Activated CD8-positive, alpha-beta T cell treated with anti-CD3 and anti-CD28 coated beads for 36 hours (primary cell): ENCODE measurements at places on chromosomes 13 and 19. TPM values are rescaled to one million over a fixed set of nuclear protein-coding genes. Genes with fewer than 3 reads are reported as not detected.
A peak's percentile ranks its signal among the peaks of the same experiment; 100 is the strongest.

GRCh38 chr13:19567820-19568534 lies 6.6 kb upstream of the TPTE2 start:
- no peak for DNase-seq

Gene POLR2E
- 282 TPM for total RNA-seq

Gene C1QTNF9
- total RNA-seq = not detected

Gene SMIM44
- total RNA-seq = not detected

Gene IGFL2
- total RNA-seq = not detected

Gene PEG3
- total RNA-seq = 0.16 TPM

Gene GAS6
- total RNA-seq = 0.25 TPM

DNA sequence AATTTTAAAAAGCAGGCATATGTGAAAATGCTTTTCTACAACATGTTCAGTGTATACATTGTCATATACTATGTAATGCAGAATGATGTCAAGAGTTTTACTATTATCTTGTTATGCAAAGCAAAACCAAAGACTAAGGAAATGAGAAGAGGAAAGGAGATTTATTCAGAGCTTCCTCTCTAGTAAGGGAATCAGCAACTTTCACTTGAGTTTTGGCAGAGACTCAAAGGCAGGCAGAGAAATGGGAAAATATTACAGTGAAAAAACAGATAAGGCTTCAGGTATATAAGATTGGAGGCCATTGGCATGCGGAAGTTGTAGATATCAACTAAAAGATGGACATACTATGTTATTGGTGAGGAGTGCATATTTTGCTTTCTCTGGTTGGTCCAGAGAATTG lies 512.0 kb upstream of the PCDH20 start:
- no peak for DNase-seq

- no peak for DNase-seq
Measured at GRCh38 chr19:2213799-2214198, 22.3 kb downstream of the PLEKHJ1 start.

- DNase-seq = peak; percentile 56
Measured at GRCh38 chr19:6588508-6589345, 2.2 kb downstream of the CD70 start.

GRCh38 chr19:10544242-10544752 lies 593 bp downstream of the ATG4D start:
- peak; percentile 38 for DNase-seq
